Immature natural killer cell (primary cell): ENCODE measurements at places on chromosomes 6 and 20. TPM values are rescaled to one million over a fixed set of nuclear protein-coding genes. Genes with fewer than 3 reads are reported as not detected.

GRCh38 chr6:170555305-170555704 is 1.1 kb downstream of the TBP start:
- H3K4me1 ChIP-seq: peaks cover 22% of the 10 kb centered on the region
- no peak for DNase-seq
- H3K4me3 ChIP-seq: no peak overlapping the region
- H3K27me3 ChIP-seq: no peaks in the 10 kb centered on the region
- peaks cover 9% of the 10 kb centered on the region for H3K36me3 ChIP-seq

DNA sequence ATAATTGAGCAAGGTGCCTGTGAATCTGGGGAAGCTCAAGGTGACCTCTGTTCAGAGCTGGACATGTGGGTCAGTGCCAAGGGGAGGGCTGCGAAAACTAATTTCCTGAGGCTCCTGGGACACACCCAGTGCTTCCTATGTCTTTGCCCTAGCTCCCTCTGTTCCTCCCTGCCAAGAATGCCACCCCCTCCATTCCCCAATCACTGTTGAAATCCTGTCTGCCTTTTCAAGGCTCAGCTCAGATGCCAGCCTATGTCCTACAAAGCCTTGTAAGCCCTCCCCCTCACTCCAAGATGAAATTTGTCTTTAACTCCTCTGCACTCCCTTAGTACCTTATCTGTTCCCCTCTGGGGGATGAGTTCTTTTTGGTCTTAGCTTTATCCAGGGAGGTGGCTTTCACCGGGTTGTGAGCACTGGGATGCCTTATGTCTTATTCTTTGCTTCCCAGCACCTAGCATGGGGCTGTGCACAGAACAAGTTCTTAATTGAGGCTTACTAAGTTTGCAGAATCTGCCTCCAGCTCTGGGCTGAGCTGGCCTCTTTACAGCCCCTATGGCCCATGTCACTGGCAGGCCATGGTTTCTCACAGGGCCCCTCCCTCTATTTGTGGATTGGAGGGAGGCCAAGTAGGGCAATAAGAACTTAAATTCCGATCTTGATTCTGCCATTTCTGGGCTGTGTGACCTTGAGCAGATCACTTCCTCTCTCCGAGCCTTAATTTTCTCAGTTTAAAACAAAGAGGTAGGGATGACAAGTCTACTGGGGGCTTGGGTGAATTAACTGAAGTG is 51.5 kb upstream of the EPB41L1 start:
- H3K27me3 ChIP-seq: no peaks in the 10 kb centered on the region
- H3K27ac ChIP-seq: no peak overlapping the region
- no peak overlapping the region for H3K4me3 ChIP-seq
- H3K4me1 ChIP-seq: no peaks in the 10 kb centered on the region
- DNase-seq: no peak

Gene TINAG
- polyA plus RNA-seq: not detected

DNA sequence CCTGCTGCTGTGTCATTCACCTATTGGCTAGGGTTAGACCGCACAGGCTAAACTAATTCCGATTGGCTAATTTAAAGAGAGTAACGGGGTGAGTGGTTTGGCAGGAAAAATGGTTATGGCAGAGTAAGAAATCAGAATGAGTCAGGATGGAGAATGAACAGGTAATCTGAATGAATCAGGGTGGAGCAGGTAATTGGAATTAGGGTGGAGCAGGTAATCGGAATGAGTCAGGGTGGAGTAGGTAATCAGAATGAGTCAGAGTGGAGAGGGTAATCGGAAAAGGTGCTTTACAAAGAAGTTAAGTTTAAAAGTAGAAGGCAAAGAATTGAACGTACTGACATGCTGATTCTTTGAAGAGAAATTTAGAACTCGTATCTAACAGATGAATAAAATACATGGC is 11.7 kb downstream of the SLC35A1 start:
- DNase-seq: no peak
- H3K4me1 ChIP-seq: peaks cover 12% of the 10 kb centered on the region
- H3K36me3 ChIP-seq: no peaks in the 10 kb centered on the region

DNA sequence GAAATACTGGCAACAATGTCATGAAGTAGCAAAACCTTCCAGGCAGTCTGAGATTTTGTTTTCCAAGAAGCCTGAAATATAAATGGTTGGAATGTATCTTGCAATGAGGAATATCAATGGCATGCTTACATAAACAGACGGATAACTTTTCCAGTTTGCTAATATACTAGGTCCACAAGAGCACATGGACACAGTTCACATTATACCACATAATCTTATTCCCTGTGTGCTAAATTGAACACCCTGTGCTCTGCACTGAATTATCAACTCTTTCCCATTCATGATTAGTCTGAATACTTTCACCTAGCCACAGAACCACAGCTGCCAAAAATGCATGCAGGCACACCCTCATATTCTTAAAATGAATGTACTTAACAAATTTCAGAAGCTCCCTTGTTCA is 274.3 kb downstream of the COL12A1 start:
- no peaks in the 10 kb centered on the region for H3K4me1 ChIP-seq
- no peak for DNase-seq
- no peak overlapping the region for H3K4me3 ChIP-seq
- H3K27ac ChIP-seq: no peak overlapping the region
- H3K27me3 ChIP-seq: no peaks in the 10 kb centered on the region
- no peaks in the 10 kb centered on the region for H3K36me3 ChIP-seq

- no peaks in the 10 kb centered on the region for H3K4me1 ChIP-seq
- no peak for DNase-seq
- peaks cover 6% of the 10 kb centered on the region for H3K27me3 ChIP-seq
- no peak overlapping the region for H3K4me3 ChIP-seq
- no peaks in the 10 kb centered on the region for H3K36me3 ChIP-seq
These were observed 51.9 kb downstream of the CEBPB start for GRCh38 chr20:50242548-50242862.

Gene RAB44
- polyA plus RNA-seq: not detected

- H3K27me3 ChIP-seq: no peaks in the 10 kb centered on the region
- H3K4me1 ChIP-seq: no peaks in the 10 kb centered on the region
- H3K36me3 ChIP-seq: no peaks in the 10 kb centered on the region
- H3K4me3 ChIP-seq: no peak overlapping the region
- no peak overlapping the region for H3K27ac ChIP-seq
These were observed 618.4 kb upstream of the ZNF337 start for GRCh38 chr20:26315054-26315453.

GRCh38 chr20:4297127-4297826 is 281.9 kb upstream of the RNF24 start:
- H3K27me3 ChIP-seq: peaks cover 5% of the 10 kb centered on the region
- DNase-seq: no peak
- no peaks in the 10 kb centered on the region for H3K4me1 ChIP-seq

Gene RNF182
- polyA plus RNA-seq: not detected

DNA sequence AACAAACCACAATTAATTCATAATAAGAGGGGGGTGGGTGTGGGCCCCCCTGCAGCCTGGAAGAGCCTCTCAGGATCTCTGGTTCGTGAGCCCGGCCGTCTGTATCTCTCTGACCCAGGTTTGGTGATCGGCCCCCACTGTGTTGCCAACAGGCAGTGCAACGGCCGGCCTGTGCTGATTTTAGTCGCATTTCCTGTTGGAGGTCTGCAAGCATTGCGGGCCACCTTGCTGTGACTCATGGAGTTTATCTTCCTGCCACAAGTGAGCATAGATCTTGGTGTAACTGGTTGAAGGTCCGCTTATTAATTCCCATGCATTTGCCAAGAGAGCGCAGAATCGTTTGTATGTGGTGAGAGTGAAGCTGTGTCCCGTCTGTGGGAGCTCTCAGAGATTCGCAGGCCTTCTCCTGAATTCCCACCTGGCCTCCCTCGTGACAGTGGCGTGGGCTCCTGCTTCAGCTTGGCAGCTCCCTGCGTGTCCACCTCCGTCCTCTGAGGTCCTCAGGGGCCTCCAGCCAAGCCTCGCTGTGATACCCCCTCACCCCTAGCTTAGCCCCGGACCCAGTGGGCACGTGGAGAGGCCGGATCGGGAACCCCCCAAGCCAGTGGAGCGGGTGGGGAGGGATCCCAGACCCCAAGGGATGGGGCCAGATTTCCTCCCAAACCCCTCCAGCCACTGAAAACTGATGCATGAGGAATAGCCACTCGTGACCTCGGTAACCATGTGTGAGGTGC is 269.8 kb downstream of the CDH4 start:
- no peak for DNase-seq
- H3K27me3 ChIP-seq: peaks cover 3% of the 10 kb centered on the region
- H3K36me3 ChIP-seq: no peaks in the 10 kb centered on the region
- H3K4me1 ChIP-seq: no peaks in the 10 kb centered on the region
- no peak overlapping the region for H3K27ac ChIP-seq
- no peak overlapping the region for H3K4me3 ChIP-seq

- no peak for DNase-seq
- H3K4me3 ChIP-seq: no peak overlapping the region
- no peaks in the 10 kb centered on the region for H3K4me1 ChIP-seq
- peaks cover 15% of the 10 kb centered on the region for H3K36me3 ChIP-seq
- H3K27ac ChIP-seq: no peak overlapping the region
- no peaks in the 10 kb centered on the region for H3K27me3 ChIP-seq
These were observed 266.7 kb downstream of the CDH26 start for GRCh38 chr20:60224914-60225313.

DNA sequence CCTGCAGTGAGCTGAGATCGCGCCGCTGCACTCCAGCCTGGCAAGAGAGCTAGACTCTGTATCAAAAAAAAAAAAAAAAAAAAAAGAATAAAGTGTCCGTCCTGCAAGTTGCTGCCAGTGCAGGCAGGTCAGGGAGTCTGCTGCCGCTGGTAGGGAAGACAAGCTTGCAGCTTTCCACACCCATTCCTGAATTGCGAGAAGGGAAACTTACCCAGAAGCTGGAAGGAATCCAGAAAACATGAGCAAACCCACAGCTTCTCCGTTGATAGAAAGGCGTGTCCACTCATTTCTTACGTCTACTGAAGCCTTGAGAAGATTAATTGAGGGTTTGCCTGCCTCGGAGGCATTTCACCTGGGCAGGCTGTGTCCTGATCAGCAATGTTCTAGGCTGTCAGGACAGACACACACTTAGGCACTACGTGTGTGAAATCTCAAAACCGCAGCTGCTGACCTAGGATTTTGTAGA is 61.6 kb upstream of the DSP start:
- no peak overlapping the region for H3K27ac ChIP-seq
- DNase-seq: no peak
- H3K36me3 ChIP-seq: no peaks in the 10 kb centered on the region
- no peak overlapping the region for H3K4me3 ChIP-seq
- H3K4me1 ChIP-seq: no peaks in the 10 kb centered on the region

- no peak for DNase-seq
- no peaks in the 10 kb centered on the region for H3K4me1 ChIP-seq
- H3K27ac ChIP-seq: no peak overlapping the region
- peaks cover 7% of the 10 kb centered on the region for H3K27me3 ChIP-seq
- H3K36me3 ChIP-seq: no peaks in the 10 kb centered on the region
These were observed 49.5 kb downstream of the ADTRP start for GRCh38 chr6:11729076-11729475.

DNA sequence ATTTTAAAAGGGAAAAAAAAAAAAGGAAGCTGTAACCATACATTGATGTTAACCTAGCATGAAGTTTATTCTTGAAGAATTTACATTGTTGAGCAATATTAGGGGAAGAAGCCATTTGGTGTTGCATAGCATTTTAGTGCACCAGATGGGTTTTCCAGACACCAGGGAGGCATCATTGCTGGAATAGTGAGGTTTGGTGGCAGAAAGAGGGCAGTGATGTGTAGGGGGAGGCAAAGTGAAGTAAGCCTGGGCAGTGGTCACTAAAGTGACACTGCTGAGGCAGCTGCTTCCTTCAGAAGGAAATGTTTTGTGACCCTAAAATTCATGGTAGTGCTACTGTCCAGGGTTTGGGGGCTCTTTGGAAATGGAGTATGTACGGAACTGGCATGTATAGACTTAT is 2.6 kb downstream of the TOMM6 start:
- H3K4me1 ChIP-seq: peaks cover 14% of the 10 kb centered on the region
- peak overlapping the region; percentile 3 for H3K4me3 ChIP-seq
- H3K27me3 ChIP-seq: peaks cover 14% of the 10 kb centered on the region
- no peak for DNase-seq

DNA sequence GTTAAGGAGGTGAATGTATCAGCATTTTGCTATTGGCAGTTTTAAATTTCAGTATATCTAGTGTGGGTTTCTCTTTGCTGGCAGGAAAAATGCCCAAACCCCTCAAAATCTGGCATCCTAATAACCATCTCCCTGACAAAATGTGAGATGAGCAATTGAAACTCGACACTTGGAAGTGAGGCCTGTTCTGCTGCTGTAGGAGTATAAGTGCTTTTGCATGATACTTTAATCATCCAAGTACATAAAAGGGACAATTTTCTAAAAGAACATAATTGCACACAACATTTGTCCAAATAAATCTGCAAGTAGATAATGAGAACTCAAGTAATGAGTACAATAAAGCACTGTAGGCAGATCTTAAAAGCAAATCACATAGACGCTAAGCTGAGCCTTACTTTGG is 36.5 kb downstream of the LAMP5 start:
- H3K36me3 ChIP-seq: no peaks in the 10 kb centered on the region
- no peak for DNase-seq

GRCh38 chr20:52279706-52280105 is 88.1 kb upstream of the ZFP64 start:
- no peaks in the 10 kb centered on the region for H3K4me1 ChIP-seq
- DNase-seq: no peak
- H3K27me3 ChIP-seq: no peaks in the 10 kb centered on the region
- no peak overlapping the region for H3K4me3 ChIP-seq

GRCh38 chr20:42544926-42545325 is 644.8 kb downstream of the PTPRT start:
- no peak overlapping the region for H3K27ac ChIP-seq
- H3K4me1 ChIP-seq: no peaks in the 10 kb centered on the region
- no peak overlapping the region for H3K4me3 ChIP-seq
- H3K27me3 ChIP-seq: no peaks in the 10 kb centered on the region
- H3K36me3 ChIP-seq: no peaks in the 10 kb centered on the region

- H3K4me3 ChIP-seq: no peak overlapping the region
- no peaks in the 10 kb centered on the region for H3K27me3 ChIP-seq
- no peaks in the 10 kb centered on the region for H3K36me3 ChIP-seq
- H3K27ac ChIP-seq: no peak overlapping the region
These were observed 274.9 kb downstream of the HAO1 start for GRCh38 chr20:7665376-7665775.

GRCh38 chr6:13724182-13724581 is 12.5 kb upstream of the RANBP9 start:
- no peak overlapping the region for H3K4me3 ChIP-seq
- H3K4me1 ChIP-seq: peaks cover 9% of the 10 kb centered on the region
- no peak for DNase-seq
- H3K36me3 ChIP-seq: no peaks in the 10 kb centered on the region
- H3K27ac ChIP-seq: no peak overlapping the region
- no peaks in the 10 kb centered on the region for H3K27me3 ChIP-seq
